ENCODE measurements at places on chromosomes 16 and 17.

GRCh38 chr17:48989100-48989499, 8.1 kb upstream of the IGF2BP1 start:
- no peak for DNase-seq

DNA sequence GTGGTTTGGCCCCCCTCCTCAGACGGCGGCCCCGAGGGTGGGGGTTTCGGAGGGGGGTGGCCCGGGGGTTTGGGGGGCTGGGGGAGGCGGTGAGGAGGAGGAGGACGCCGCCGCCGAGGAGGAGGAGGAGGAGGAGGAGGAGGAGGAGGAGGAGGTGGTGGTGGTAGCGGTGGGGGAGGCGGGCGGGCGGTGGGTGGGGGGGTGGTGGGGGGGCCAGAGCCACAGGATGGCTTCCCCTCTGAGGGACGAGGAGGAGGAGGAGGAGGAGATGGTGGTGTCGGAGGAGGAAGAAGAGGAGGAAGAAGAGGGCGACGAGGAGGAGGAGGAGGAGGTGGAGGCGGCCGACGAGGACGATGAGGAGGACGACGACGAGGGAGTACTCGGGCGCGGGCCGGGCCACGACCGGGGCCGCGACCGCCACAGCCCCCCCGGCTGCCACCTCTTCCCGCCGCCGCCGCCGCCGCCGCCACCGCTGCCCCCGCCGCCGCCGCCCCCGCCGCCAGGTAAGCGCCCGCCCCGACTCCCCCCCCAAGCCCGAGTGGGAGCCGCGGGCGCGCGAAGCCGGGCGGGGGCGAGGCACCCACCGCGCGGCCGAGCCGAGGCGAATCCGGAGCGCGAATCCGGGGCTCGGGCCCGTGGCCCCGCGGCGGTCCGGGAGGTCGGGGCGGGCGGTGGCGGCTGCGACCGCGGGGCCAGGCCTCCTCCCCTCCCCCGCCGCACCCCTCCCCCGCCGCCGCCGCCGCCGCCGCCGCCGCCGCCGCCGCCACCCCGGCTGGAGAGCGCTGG, 3.8 kb upstream of the CHD3 start:
- DNase-seq: no peak

DNA sequence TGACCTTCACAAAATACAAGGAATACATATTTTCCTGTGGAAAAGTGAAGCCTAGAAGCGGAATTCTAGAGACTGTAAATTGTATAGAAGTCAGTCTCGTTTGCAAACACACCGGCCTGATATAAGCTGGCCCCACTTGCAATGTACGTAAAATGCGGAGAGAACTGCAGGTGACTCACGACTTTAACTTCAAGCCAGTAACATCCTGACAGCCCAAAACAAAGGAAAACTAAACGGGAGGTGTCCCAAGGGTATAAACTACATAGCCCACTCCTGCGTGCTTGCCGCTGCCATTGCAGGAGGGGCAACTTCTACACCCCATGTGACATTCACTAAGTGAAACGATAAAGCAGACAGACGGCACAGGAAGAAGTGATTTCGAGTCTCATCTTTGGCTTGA, 101.6 kb downstream of the CYTH1 start:
- no peak for DNase-seq

DNA sequence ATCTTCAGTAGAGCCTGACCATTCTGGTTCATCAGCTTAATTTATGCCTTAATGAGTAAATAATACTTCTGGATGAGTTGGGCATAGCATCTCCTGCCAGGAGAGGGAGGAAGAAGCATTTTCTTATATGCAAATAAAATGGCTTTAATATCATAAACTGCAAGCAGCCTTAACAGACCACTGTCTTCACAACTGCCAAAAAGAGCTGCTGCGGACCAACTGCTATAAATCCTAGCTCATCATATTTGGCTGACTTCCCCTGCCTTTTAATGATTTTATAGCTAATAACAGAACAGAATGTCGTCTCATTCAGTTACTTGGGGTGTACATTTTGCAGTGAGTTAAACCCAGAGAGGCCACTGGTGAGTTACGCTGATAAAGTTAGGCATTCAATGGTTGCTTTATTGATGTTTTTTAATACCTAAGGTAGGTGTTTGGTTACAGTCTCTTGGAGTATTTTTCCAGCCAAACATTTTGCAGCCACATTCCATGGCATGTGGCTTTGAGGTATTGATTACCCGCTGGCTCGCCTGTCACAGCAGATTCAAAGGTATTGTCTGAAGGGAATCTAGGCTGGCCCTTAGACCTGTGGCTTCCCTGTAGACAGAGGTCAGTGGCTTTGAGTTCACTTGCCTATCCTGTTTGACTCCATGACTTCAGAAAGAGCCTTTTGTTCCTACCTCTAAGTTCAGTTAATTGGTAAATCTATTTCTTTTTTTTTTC, 16.4 kb downstream of the FAM20A start:
- no peak for DNase-seq

- DNase-seq: peak; percentile 73
Measured at GRCh38 chr17:8220783-8221662, 10.6 kb upstream of the AURKB start.

DNA sequence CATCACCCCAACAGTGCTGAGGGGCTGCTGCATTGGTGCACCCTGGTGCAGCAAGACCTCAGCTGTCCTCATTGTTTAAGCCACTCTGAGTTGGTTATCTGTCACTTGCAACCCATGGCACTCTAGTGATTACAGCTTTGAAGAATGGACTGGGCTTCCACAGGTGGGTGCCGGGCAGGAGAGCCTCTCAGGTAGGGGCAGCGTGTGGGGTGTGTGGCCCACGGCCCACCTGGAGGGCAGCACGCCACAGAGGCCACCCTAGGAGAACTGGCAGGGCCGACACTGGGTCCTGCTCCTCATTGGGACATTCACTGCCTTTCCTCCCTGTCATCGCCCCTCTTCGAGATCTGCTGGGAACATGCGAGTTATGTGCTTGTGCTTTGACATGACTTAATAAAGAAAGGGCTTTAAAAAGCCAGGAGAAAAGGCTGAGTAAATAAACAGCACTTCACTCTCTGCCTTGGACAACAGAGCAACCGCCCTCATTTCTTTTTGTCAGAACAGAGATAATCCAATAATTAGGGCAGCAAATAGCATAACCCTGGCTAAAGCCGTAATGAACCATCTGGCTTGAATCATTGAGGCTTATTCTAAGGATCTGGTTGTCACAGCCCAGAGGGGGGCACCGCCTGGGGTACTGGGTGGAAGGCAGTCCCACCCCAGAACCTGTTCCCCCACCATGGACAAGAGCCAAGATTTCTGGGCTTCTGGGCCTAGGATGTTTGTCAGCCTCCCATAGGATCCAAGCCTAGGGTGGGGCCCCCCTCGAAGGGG, 3.0 kb downstream of the DOC2B start:
- DNase-seq: no peak

GRCh38 chr17:64230791-64231408, 32.2 kb downstream of the TEX2 start:
- no peak for DNase-seq

- no peak for DNase-seq
Measured at GRCh38 chr17:7004398-7005253, 7.8 kb upstream of the RNASEK start.

GRCh38 chr17:76909971-76910760, 42.0 kb downstream of the MGAT5B start:
- DNase-seq: no peak

GRCh38 chr17:60106340-60107059, 27.8 kb upstream of the HEATR6 start:
- DNase-seq: no peak

DNA sequence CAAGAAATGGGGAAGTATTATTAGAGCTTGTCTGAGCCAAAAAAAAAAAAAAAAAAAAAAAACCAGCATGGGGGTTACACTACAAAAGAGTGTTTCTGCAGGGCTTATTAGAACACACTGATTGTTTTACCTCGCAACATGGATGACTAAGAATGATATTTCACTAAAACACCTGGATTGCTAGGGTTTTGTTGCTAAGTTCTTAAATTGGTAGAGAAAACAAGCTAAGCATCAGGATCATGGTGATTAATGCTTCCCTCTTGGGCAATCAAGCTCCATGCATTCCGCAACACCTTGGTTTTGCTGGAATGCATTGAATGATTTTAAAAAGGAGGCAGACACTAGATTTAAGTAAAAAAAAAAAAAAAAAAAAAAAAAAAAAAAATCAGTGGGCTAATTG, 931.4 kb upstream of the CDH8 start:
- no peak for DNase-seq

GRCh38 chr17:63434951-63435571, 11.0 kb downstream of the CYB561 start:
- peak; percentile 38 for DNase-seq

DNA sequence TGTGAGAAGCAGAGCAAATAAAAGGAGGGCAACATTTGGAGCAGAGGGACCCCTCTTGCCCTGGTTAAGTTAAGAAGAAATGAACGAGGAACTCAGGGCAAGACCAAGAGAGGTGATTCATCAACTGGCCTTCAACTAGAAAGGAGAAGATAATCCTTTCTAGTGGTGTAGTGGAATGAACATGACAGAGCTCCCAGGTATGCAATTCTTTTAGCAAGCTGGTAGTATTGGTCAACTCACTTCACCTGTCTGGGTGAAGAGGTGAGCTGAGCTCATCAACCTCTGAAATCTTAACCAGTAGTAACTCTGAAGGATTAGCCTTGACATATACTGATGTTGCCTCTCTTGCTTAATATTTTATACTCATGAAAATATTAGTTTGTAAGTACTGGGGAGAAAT, 1024.7 kb upstream of the GOT2 start:
- no peak for DNase-seq

- DNase-seq: no peak
Measured at GRCh38 chr17:34318474-34318873, 761 bp upstream of the CCL8 start.

- DNase-seq: no peak
Measured at GRCh38 chr17:17121162-17121561, 78.9 kb downstream of the MPRIP start.
